LHCN-M2 (cell line): ENCODE measurements at places on chromosomes 16 and 17. TPM values are rescaled to one million over a fixed set of nuclear protein-coding genes. Genes with fewer than 3 reads are reported as not detected.

DNA sequence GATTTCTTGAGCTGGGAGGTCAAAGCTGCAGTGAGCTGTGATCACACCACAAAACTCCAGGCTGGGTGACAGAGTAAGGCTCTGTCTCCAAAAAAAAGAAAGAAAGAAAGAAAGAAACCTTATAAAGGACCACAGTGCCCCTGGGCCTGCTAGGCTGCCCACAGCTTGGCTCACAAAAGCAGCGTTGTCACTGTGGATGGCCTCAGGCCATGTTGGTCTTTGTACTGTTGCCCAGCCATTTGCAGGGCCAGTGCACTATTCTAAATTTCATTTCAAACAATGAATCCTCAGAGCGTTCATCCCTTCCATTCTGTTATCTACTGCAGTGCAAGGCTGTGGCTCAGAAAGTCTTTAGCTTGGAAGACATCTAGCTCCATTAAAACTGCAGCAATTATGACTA, 208.4 kb downstream of the SLC39A11 start:
- DNase-seq, result no peak

GRCh38 chr16:12920739-12921138, 19.3 kb downstream of the SHISA9 start:
- DNase-seq, result peak; percentile 30

DNA sequence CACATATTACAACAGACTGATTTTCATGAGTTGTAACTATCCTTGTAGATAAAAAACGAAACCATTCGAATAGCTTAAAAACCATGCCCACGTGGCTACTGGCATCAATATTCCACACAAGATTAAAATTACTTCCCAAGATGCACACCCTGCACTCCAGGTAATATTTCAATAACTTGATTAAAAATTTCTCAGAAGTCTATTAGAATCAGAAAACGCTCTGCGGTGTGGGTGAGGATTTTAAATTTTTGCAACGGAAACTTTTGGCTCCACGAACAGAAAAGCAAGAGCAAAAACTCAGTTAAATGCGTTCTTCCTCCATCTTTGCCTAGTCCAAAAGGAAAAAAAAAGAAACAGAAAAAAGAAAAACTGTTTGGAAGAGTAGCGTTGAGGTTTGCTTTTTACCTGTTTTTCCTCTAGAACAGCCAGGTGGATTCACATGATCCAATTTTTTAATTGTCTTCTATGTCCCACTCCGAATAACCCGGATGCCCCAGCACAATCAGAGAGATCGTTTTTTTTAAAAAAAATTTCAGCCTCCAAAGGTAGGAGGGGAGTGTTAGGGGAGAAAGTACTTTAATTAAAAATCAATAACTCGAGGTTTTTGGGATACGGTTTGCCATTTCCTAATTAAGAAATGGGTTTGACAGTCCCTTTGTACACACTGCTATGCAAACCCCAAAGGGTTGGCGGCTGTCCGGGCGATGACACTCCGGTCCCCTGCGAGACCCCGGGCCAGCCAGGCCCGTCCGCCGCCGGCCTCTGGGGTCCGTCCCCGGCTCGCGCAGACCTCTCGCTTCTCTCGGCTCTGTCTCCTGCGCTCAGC, 708 bp upstream of the NFAT5 start:
- peak; percentile 24 for DNase-seq

DNA sequence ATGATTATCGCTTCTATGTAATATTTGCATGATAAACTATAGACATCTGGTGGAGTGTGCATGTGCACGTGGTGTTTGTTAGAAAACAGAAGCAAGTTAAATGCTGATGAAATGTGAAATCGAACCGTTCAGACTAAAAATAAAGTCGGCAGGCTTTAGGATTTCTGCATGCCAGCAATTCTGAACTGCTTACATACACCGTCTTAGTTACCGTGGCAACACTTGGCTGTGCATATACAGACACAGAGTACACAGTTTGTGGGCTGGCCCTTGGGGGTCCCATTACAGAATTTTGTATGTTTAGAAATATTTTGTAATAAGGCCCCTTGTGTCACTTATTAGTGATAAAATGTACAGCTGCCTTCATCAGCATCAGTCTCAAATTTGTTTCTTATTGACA, 605.5 kb downstream of the RBFOX1 start:
- DNase-seq, result no peak

- DNase-seq, result no peak
These were observed 35.8 kb upstream of the HAPSTR1 start for GRCh38 chr16:9055661-9056060.

- DNase-seq, result peak; percentile 4
These were observed 48.5 kb downstream of the SETD6 start for GRCh38 chr16:58563775-58564174.

The SERPINF2 gene
- 0.13 and 0.40 TPM in 2 replicates for total RNA-seq

The UTS2R gene
- 0.11 TPM in 1 of 2 replicates, not detected in the other for total RNA-seq

- DNase-seq, result no peak
These were observed 676 bp downstream of the CPD start for GRCh38 chr17:30379303-30379902.

The CALB2 gene
- 0.23 TPM in 1 of 2 replicates, not detected in the other for total RNA-seq

DNA sequence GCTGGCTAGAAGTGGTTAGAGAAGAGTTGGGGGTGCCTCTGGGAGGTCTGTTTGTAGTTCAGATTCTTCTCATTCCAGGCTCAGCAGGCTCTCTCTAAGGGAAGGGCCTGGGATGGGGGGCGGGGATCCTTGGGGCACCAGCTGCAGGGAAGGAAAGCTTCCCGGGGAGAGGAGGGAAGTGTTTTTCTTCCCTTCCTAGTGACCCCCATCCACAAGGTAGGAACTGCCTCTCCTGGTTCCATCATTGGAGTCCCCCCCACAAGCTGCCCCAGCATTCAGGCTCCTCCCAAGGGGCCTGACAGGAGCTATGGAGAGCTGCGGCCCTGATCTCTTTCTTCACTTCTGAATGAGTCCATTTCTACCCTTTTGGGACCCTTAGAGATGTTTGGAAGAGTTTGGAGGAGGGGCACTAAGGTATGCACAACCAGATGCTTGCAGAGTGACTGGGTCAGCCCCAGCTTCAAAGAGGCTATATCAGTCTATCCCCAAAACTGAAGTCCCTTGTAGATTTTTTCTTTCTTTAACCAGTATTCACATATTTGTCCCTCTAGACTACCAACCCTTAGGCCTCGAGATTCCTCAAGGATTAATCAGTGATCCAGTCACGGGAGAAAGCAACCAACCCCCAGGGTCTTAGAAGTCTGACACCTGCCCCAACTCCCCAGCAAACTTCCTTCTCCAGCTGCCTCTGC, 13.9 kb upstream of the FZD2 start:
- peak; percentile 98 for DNase-seq
